Bone marrow (tissue), 2 donors: ENCODE measurements at places on chromosomes 11 and 22.

- peak; percentile 34 for DNase-seq
Measured at GRCh38 chr11:61891331-61892084, at the start of gene FADS3. Gene FADS3, minus strand, starts transcription at chr11:61891545. Its CDS starts 164 bp downstream, at chr11:61891381.

GRCh38 chr11:12198251-12199222 lies 88.1 kb downstream of the MICAL2 start:
- no peak for DNase-seq

DNA sequence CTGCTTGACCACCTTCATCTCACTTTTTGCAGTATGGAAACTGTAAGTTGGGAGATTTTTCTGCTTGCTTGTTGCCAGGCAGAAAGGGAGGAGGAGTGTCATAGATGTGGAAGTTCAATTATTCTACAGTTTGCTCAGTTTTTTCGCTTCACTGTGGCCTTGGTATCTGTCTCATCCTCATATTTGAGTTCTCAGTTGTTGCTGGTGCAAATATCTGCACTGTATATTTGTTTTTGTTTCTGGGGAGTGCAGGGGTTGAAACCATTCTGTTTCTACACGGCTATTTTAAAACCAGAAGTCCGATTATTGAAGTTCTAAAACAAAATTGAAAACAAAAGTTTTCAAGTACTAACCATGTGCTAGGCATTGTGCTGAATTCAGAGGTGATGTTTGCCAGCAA lies 153.4 kb downstream of the JRKL start:
- no peak for DNase-seq

- DNase-seq = peak; percentile 60
Measured at GRCh38 chr22:29883045-29883774, at the start of gene MTMR3. Gene MTMR3, plus strand, starts transcription at chr22:29883174. Its CDS starts 87,886 bp downstream, at chr22:29971060.

GRCh38 chr11:81700076-81700475 lies 1033.6 kb downstream of the FAM181B start:
- no peak for DNase-seq

- DNase-seq = peak; percentile 36
Measured at GRCh38 chr22:32473388-32473952, 1.1 kb upstream of the FBXO7 start.

GRCh38 chr22:42297778-42298177 lies 27.3 kb upstream of the TCF20 start:
- no peak for DNase-seq

DNA sequence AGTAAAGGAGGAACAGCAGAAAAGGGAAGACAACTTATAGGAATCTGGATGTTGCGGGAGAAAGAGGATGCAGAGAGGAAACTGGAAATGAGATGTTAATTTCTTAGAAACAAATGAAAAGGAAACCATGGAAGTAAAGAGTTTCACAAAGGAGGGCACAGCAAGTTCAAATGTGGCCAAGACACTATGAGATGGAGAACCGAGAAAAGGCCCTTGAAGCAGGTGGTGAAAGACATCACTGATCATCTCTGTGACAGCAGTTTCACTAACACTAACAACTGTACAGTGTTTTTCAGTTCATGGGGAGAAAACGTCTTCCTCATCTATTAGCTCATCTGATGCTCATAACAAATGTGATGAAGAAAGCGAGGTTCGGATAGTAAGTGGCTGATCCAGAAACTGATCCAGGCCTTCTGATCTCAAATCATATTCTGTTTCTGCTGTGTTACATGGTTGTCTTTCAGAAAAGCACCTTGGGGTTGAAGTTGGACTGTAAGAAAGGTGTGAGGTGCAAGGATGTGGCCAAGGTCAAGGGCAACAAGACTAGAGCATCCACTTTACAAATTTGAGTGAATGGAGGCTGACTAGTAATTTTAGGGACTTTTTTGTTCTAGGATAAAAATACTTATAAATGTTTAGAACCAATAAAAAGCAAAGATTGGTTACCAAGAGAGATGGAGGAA lies 492.1 kb upstream of the CADM1 start:
- no peak for DNase-seq

- DNase-seq = no peak
Measured at GRCh38 chr11:44727114-44727372, 281 bp downstream of the TSPAN18 start.

DNA sequence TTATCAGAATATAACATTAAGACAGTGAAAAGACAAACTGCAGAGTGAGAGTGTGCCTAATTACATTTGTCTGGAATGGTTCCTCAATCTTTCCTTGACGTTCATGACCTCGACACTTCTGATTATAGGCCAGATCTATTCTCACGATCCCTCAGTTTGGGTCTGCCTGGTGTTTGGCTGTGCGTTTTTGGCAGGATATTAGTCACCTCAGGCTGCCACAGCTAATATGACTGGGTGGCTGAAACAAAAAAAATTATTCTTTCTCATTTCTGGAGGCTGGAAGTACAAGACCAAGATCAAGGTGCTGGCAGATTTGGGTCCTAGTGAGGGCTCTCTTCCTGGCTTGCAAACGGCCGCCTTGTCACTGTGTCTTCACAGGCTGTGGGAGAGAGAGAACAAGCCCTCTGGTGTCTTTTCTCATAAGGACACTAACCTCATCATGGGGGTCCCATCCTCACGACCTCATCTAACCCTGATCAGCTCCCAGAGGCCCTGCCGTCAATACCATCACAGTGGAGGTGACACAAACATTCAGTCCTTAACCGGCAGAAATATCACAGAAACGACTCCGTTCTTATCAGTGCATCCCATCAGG lies 23.2 kb downstream of the IFITM10 start:
- no peak for DNase-seq

DNA sequence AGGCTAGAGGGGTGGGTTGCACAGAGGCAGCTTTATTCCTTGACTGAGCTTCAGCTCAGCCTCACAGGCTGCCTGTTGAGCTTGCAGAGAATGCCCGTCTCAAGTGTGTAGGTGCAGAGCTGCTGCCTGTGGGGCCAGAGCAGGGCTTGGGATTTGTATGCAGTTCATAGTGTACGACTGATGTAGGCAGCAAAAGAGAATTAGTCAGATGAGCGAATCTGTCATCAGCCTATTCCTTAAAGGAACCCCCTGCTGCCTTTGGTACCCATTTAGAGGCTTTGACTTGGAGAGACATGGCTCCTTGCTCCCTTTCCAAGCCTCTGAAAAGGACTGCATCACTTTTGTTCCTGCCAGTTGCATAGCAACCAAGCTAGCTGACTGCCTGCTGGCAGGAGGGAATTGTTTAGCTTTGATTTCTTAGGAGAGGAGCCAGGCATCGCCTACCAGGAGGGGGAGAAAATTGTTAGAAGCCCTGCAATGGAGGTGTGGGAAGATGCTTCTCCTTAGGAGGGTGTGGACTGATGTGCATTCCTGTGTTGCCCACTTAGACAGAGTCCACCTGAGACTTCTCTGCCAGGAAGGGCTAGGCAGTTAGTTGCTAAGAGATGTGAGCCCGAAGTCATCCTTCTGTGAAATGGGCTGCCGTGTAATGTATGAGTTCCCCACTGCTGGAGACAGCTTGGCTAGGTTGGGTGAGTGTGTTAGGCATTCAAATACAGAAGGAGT lies 10.9 kb downstream of the ACO2 start:
- DNase-seq = no peak

DNA sequence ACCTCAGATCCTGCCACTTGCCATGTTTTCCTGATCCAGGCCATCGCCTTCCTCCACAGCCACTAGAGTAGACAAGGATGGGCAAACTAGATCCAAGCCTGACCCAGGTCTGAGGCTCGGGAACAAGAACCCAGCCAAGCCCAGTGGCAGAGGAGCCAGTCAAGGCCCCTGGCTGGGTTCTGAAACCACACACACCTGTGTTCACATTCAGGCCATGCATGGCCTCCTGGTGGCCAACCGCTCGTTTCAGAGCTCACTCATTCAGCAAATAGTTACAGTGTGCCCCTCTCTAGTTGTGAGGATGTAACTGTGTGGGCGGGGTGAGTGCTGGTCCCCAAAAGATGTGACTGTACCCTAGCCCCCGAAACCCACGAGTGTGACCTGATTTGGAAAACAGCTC lies 337.6 kb downstream of the CTTN start:
- DNase-seq = no peak

DNA sequence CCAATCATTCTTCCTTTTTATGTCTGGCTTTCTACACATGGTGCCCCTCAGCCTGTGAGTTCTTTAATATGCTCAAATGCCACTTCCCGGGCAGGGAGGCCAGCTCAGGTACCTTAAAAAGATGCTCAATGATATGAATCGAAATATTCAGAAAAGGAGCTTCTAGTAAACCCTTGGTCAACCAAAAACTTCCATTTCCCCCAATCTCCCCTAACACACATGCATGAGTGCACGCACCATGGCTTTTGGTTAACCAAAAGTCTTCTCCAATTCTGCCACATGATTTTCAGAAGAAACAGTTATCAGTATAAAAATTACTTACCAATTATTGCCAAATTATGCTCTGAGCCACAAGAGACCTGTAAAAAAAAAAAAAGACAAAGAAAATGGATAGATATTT lies 135.0 kb downstream of the SERGEF start:
- DNase-seq = no peak

- no peak for DNase-seq
Measured at GRCh38 chr11:61139387-61139786, 21.8 kb downstream of the VPS37C start.

DNA sequence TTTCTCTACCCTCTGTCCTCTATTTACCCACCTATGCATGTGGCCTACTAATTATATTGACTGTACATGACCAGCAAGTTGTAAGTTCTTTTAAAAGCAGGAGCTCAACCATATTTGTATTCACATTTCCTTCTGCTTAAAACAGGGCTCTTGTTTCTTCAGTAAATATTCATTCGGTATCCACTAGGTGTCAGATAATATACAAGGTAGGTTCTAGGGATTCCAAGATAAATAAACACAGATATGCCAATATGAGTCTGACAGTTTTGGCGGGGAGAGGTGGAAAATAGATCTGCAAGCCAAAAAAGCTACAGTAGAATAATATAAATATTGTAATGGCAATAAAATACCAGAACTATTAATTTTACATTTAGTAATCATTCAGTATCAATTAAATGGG lies 15.3 kb upstream of the RAB30 start:
- no peak for DNase-seq

DNA sequence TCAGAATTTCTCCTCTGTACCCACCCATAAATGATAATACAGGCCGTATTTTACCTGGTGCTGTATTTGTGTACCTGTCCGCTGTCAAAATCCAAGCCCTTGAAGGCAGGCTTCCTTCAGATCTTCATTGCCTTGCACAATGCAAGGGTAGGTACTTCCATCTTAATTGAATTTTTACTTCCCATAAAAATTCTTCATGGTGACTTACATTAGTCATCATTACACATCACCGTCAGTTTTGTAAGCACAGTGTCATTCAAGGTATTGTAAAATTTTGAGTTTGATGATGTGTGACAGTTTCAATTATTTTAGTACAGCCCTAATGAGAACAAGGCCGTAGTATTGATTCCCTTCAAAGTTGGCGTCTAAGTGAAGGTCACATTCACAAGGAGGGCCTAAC lies 770 bp upstream of the TSG101 start:
- no peak for DNase-seq

- no peak for DNase-seq
Measured at GRCh38 chr11:72665911-72666472, 8.2 kb downstream of the PDE2A start.

- no peak for DNase-seq
Measured at GRCh38 chr22:20672732-20673131, 101.2 kb upstream of the SERPIND1 start.

GRCh38 chr22:28992565-28993356 lies 68.9 kb downstream of the C22orf31 start:
- no peak for DNase-seq
